Aorta (tissue), 5 donors: ENCODE measurements at places on chromosomes 2 and 18. TPM values are rescaled to one million over a fixed set of nuclear protein-coding genes. Genes with fewer than 3 reads are reported as not detected.

The AGXT gene
- not detected for total RNA-seq

The SIX3 gene
- not detected for total RNA-seq

The STRN gene
- 33.8 TPM for total RNA-seq

The ACKR3 gene
- total RNA-seq = 113 TPM

The PDE1A gene
- total RNA-seq = 17.1 TPM

The DAPL1 gene
- not detected for total RNA-seq

DNA sequence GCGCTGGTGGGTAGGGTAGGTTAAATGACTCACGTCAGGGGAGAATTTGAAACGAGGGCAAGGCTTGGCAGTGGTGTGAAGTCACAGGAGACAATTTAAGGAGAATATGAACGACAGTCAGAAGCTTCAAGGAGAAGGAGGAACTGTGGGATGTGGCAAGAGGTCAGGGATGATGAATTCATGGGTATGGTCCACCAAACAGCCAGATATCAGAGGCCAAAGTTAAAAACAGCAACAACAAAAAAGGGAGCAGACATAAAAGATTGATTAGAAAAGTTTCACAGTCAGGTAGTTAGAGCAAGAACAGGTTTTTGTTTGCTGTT, 1.4 kb upstream of the ZNF396 start:
- no peak for DNase-seq

DNA sequence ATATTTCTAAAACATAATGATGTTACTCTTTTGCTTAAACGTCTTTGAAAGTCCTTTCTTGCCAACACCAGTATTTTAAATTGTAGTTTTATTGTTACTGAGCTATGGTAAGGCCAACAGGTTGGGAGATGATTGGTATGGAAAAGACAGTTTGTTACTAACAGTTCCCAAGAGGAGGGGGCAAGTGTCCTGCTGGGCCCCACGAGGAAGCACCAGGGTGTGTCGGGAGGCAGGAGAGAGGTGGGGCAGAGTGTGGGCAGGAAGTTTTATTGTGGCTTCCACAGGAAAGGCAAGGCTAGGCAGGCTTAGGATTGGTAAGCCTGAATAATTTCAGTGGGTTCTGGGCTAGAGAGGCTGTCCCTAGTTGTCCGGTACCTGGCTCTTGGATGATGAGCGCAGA, 134.3 kb downstream of the SOCS6 start:
- no peak for DNase-seq

DNA sequence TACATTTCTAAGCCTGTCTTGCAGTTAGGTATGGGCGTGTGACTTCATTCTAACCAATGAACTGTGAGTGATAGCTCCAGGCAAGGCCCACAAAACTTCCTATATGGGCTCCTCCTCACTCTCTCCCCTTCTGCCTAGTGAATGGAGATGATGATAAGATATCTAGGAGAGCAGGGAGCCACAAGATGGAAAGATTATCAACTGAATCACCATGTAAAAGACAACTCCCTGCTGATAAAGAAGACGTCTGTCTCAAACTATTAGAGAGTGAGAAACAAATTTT, 237.1 kb downstream of the GPD2 start:
- no peak for DNase-seq

DNA sequence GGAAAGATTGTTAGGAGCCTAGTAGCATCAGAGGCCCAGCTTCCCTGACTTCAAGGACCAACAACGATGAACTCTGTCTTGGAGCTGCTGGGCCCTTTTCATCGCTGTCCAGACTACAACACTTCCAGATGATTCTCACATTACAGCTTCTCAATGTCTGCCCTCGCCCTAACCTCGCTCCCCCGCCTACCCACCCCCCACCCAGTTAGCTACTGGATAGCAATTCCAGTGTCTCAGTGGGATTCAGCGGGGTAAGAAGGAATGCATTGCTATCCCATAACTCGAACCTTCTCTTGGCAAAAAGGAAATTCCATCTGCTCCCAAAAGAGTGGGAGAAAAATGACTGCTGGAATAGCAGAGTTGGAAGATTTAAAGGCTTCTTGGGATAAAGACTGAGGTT, 65.0 kb downstream of the RPL37A start:
- DNase-seq = no peak

- no peak for DNase-seq
Measured at GRCh38 chr2:53303012-53303578, 464.5 kb upstream of the CHAC2 start.

GRCh38 chr2:215413484-215413777, 22.4 kb downstream of the FN1 start:
- DNase-seq = no peak

DNA sequence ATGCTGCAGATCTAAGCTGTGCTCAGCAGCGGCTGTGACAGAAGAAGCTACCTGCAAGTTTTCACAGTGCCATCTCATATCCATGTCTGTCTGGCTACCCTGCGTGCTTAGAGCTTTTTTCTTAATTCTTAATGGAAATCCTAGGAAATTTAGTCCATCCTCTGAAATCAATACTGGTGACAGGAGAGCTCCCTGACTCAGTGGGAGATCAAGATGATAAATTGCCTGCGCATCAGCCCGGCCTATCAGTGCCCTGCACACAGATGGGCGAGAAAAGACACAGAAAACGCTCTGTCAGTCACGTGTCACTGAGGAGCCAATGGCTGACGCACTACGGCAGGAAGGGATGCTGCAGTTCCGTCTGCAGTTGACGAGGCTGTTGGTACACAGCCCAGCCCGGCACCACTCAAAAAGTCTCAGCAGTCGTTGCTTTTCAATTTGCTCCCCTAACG, 819.6 kb upstream of the FSHR start:
- peak; percentile 76 for DNase-seq

DNA sequence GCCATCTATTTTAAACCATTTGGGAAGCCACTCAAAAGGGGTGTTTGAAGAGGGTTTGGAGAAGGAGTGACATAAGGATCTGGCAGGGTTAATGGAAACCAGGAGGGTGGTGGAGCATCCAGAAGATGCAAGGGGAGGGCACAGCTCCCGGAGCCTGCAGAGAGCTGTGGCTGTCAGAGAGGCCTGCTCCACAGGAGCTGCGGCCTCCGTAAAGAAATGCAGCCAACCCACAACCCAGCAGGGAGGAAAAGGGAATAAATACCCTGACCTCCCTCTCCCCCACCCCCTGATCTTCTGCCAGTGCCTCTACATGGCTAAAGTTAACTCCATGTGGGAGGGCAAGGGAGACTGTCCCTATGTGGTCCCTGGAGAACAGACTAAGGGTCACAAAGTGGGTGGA, 567.1 kb upstream of the POU3F3 start:
- no peak for DNase-seq

GRCh38 chr2:23499439-23499838, 114.5 kb downstream of the KLHL29 start:
- no peak for DNase-seq

DNA sequence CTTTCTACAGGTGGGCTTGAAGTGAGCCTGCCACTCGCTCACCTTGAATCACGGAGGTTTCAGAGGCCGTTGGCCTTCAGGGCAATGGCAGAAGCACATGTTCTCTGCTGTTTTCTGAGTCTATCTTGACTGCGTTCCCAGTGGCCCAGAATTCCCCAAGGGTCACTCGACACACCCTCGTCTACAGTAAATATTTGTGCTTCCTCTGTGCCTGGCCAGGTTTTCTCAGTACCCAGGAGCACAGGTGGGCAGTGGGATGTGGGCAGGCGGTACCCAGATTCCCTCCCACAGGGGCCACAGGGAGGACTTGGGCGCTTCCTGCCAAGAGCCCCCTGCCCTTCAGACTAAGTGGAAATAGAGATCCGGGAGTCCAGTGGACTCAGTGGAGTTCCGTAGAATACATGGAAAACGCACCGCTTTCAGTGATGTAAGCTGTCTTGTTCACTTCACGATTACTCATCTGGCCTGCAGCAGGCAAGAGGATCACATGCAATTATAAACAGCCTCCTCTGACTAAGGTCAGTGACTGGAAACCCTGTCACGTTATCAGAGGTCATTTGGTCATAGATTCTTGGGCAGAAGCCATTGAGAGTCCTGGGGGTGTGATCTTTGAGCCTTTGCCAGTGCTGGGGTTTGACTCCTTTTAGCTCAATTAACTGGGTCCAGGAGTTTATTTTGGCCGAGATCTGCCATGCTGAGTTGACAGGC, 179.8 kb downstream of the NEDD4L start:
- DNase-seq = no peak

DNA sequence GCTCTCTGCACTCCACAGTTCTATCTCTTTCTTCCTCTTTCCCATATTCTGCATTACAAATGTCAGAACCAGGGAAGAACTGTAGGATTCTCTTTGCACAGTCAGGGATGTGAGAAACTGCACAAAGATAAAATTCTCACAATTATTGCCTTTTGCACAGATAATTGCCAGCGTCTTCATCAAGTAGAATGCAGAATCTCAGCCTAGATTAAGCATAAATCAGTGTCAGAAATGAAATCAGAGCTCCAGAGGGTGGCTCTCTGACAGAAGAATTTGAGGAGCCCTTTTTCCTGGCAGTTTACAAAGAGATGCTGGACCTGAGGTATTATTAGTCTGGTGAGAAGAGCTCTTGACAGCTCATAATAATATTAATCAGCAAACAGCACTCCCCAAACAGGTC, 173.1 kb downstream of the PTH2R start:
- no peak for DNase-seq

DNA sequence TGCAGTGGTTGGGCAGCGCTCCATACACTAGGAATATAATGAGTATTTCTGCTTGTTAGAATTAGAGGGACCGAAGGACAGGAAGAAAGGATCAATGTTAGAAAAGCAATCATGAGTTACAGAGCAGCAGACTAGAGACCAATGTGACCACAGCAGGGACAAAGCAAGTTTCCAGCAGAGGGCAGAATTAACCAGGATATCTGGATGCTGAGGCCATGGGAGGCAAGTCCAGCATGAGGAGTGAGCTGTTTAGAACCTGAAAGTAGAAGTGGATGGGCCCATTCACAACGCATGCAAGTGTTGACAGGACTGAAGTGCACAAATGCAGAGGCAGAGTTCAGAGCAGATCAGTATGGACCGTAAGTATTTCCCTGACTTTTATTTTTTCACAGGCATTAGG, 910.4 kb upstream of the GYPC start:
- DNase-seq = no peak

DNA sequence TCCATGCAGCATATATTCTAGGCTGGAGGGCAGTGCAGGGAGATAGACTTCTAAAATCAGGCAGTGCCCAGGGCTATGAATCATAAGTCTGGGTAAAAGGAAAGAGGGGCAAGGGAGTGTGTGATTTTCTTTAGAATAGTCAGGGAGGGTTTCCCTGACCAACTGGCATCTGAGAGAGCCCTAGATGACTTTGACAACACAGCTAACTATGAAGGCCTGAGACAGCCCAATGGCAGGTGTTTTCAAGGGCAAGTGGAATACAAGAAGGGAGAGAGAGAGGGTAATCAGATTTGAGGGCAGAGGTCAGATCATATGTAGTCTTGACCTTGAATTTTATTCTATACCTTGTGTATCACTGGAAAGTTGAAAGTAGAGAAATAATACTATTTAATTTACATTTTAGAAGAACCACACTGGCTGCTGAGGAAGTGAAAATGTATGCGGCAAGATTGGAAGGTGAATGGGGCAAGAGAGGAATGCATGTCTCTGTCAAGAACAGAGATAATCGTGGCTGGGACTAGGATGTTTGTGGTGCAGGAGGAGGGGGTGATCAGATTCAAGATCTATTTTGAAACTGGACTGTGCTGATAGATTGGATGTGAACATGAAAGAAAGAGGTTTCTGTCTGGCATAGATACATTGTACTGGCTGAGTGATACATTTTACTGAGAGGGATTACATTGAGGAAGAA, 1.9 kb upstream of the ITGB6 start:
- no peak for DNase-seq
